ENCODE measurements at places on chromosomes 5 and 9.

DNA sequence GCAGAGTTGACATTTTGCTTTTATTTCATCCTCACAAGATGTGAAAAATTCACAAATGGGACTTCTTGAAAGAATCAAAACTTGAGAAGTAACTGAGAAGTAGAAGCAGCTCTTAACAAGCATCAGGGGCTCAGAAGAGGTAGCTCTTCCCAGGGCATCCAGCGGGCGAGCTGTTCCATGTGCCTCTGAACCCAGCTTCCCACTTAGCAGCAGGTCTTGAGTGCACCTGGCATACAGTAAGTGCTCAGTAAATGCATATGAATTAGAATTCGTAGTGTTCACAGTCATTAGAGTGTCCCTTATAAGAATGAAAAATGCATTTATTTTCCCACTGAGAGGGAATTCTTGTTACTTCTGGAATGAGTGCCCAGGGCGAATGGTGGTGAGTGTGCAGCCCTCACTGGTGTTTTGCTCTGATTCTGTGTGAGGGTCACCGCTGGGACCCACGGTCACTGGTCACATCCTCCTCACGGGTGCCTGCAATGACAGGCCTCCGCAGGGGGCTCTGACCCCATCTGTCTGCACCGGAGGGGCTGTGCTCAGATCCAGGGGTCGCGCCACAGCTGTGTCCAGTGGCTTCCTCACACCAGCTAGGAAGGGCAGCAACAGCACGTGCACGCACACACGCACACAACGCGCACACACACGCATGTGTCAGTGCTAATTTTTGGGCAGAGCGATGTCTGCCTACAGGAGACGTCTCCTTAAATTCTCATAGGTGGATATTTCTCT lies 26.9 kb downstream of the EXOC3 start:
- peak; percentile 23 for DNase-seq

DNA sequence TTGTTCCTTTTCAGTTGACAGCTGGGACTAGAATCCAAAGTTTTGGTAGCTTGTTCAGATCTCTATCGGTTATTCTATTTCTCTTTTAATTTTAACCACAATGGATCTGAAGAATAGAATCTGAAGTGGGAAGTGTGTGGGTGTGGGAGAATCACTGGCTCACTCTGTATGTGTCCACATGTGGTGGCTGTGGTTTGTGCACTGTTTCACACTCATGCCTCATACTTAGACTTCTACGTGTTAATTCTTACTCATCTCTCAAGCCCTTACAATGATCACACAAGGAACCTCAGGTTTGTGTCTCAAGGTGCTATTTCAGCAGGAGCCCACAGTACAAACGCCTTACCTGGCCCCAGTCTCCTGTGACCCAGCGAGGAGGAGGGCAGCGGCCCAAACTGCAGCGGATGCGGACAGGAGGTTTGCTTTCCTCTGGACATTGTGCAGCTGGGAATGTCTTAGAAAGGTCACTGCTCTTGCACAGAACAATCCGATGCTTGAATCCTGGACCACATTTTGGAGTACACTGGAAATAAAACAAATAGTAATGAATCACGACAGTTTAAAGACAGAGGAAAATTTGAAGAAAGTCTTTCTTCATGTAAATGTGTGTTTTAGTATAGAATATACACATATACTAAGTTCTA lies 309.1 kb downstream of the ADAMTS6 start:
- DNase-seq: no peak

- no peak for DNase-seq
Observed at GRCh38 chr5:110478895-110479294, 247.6 kb downstream of the TMEM232 start.

- DNase-seq: no peak
Observed at GRCh38 chr9:17824616-17825264, 245.9 kb downstream of the SH3GL2 start.

GRCh38 chr9:119789987-119790386 lies 420.8 kb upstream of the BRINP1 start:
- no peak for DNase-seq

DNA sequence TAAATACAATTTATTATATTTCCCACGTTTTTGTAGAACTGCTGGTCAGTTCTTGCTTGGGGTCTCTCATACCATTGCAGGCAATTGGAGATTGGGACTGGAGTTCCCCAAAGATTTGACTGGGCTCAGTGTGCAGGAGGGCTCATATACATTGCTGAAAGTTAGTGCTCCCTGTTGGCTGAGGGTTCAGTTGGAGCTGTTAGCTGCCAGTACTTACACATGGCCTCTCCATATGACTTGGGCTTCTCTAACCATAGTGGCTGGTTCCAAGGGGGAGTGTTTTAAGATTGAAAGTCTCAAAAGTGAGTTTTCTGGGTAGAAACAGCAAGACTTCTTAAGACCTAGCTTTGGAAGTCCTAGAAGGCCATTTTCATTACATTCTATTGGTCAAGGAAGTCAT lies 102.9 kb downstream of the MAN2A1 start:
- no peak for DNase-seq

- DNase-seq: no peak
Observed at GRCh38 chr9:77731008-77731698, 83.0 kb upstream of the GNA14 start.

- no peak for DNase-seq
Observed at GRCh38 chr5:143537056-143537455, 133.6 kb upstream of the NR3C1 start.
